Activated T-cell treated with anti-CD3 and anti-CD28 coated beads for 4 hours (primary cell): ENCODE measurements at places on chromosomes 6 and 20.

DNA sequence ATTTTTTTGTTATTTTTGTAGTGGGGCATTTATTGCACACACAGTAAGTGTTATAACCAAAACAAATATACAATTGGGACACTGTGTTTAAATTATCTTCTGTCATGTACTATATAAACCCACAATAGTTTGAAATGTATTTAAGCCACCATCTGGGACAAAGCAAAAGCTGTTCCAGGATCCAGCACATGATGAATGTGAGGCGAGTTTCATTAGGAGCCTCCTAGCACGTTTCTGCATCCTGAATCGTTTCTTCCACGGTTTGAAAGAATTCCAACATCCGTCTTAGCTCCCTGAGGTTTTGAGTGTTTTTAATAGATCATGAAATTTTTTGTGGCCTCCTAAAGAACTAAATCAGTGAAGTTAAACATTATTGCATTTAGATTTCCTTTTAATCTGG lies 65.8 kb downstream of the EYA4 start:
- no peak for DNase-seq

DNA sequence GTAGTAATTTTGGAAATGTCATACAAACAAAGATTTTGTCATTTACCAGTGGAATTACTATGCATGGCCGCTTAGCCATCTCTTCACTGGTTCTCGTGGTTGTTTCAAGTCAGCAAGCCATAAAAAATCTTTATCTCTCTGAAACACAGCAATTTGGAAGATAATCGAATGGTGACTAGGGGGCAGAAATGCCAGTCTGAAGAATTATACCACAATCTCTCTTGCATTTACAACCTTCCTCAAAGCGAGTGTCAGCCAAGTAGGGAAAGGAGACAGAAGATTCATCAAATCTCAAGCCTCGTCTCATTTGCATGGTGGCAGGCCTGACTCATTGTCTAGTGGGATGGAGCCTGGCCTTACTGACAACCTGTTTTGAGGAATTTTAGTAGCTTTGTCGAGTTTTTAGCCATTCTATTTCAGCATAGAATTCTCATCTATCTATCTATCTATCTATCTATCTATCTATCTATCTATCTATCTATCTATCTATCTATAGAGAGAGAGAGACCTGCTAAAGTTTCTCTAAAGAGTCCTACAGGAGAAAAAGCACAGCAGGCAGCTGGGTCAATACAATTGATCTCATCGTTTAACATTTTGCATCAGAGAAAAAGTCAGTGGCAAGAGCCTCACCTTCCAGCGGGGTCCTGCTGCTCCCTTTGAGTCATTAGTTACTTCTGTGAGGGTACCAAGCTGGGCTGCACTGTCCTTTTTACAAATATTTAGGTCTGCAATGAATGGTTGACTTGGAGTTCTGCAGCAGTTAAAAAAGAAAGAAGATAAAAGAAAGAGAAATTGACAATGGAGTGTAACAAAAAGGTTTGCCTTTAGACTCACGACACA lies 572.8 kb downstream of the TFAP2A start:
- DNase-seq = no peak

- DNase-seq = no peak
These were observed 100.8 kb downstream of the OR2B2 start for GRCh38 chr6:27811451-27811772.

GRCh38 chr20:46284040-46284427 lies 24.3 kb downstream of the CDH22 start:
- no peak for DNase-seq

GRCh38 chr6:6390849-6391602 lies 70.6 kb upstream of the F13A1 start:
- DNase-seq = no peak

- DNase-seq = no peak
These were observed 60.7 kb downstream of the SYNJ2 start for GRCh38 chr6:158042245-158042798.

- no peak for DNase-seq
These were observed 38.0 kb downstream of the CST8 start for GRCh38 chr20:23528867-23529431.

DNA sequence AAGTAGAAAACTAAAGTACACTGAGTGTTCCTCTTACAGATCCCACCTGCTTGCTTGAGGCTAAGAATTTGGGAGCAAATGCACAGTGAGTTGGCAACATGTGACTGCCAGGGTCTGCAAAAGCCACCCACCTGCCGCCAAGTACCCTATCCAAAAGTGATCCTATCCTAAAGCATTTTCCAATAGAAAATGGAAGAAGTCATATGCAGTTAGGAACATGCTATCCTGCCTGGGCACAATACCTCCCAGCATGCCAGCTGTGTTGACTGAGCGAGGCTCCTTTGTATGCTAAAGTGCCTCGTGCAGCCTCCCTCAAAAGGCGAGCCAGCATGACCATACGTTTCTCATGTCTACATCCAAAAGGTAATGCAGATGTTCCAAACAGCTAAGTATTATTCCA lies 52.7 kb downstream of the TRAF3IP2 start:
- no peak for DNase-seq

GRCh38 chr6:7311917-7312615 lies 933 bp downstream of the SSR1 start:
- DNase-seq = no peak

DNA sequence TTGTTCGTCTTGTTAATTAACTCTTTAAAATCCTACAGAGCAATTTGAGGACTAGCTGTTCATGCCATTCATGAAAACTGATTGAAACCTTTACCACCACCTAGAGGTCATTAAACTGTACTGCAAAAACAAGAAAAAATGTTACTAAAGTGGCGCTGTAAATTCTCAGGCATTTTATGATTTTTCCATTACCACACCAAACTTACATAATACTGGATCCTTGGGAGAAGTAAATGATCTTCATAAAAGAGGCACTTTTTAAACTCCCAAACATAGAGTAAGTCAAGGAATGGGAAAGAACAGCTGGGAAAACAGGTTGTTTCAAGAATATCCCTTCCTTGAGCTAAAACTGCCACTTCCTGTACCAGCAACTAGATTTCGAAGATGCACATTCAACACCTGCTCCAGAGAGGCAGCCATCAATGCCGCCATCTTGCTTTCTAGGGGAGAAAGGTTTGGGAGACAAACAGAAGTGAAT lies 54.3 kb downstream of the MYLIP start:
- no peak for DNase-seq

DNA sequence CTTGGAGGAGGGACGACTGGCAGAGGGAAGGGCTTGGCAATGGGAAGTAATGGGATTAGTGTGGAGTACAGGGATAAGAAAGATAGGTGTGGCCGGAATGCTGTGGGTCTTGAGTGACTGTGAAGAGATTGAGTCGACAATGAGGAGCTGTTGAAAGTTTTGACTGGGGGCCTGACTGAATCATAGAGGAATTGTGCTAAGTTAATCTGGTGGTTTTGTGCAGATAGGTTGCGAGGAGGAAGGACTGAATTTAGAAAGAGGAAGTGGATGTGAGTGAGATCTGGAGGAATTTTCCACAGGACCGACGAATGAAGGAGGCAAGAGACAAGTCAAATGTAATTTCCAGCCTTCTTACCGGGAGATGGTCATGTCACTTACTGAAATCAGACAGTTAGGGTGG lies 143.9 kb upstream of the RALGAPA2 start:
- DNase-seq = no peak

DNA sequence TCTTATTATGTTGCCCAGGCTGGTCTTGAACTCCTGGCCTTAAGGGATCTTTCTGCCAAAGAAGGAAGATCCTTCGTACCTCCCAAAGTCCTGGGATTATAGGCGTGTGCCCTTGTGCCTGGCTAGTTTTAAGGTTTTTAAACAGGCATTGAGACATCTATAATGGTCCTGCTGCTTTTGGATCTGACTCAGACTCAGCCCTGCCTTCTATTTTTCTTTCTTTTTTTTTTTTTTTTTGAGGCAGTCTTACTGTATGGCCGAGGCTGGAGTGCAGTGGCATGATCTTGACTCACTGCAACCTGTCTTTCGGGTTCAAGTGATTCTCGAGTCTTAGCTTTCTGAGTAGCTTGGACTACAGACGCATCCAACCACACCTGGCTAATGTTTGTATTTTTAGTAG lies 73.7 kb downstream of the PHF20 start:
- DNase-seq = no peak

- no peak for DNase-seq
These were observed 367 bp downstream of the C6orf62 start for GRCh38 chr6:24718449-24719124.

GRCh38 chr6:32190054-32190851 lies at the start of gene PBX2:
Gene PBX2, minus strand, starts transcription at chr6:32190202. Its CDS starts 287 bp downstream, at chr6:32189915.
- DNase-seq = peak; percentile 84

DNA sequence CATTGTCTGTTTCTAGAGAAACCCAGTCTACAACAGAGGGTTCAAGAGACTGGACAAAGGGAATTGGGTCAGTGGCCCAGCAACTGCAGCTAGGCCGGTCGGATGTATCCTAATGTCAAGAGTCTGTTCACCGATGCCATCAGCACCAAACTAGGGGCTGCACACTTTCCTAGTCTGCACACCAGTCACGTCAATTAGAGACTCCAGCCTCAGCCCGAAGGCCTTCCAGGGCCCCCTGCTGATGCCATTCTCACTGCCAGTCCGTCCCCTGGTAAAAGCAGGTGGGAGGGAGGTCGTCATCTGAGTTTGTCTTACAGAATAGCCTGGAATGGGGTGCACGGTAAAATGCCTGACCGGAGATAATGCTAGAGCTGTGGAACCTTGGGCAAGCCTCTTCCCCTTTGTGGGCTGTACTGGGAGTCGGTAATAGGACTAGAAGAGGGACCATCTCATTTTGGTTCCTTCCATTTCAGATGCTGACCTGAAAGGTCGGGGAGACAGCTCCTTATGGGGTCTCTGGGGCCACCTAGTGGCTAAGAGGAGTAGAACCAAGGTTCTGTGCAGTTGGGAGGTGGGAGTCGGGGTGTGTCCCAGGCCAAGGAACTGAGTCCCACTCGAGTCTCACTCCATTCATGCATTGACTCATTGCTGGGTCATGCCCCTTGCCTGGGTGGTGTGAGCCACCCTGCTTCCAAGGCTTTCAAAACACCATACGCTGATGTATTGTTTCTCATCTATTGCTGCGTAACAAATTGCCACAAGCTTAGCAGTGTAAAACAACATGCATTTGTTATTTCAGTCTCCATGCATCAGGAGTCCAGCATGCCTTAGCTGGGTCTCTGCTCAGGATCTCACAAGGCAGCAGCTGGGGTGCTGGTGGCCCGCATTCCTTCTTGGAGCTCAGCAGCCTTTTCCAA lies 5.1 kb downstream of the SOX12 start:
- DNase-seq = peak; percentile 47

- no peak for DNase-seq
These were observed 136.8 kb upstream of the PTPRK start for GRCh38 chr6:128657181-128657580.

- no peak for DNase-seq
These were observed 930 bp upstream of the RRAGD start for GRCh38 chr6:89413006-89413400.

DNA sequence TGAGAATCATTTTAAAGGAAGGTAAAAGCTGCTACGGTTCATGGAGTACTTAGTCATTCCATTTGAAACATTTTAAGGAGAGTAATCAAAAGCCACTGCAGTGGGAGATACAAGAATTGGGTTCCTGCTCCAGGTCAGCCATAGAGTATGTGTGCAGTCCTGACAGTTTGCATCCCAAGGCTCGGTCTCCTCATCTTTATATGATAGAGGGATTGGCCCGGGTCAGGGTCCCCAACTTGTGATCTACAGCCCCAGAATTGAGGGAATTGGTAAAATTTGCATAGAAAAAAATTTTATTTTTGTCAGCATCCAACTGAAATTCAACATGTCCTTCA lies 147.4 kb upstream of the PRND start:
- no peak for DNase-seq

DNA sequence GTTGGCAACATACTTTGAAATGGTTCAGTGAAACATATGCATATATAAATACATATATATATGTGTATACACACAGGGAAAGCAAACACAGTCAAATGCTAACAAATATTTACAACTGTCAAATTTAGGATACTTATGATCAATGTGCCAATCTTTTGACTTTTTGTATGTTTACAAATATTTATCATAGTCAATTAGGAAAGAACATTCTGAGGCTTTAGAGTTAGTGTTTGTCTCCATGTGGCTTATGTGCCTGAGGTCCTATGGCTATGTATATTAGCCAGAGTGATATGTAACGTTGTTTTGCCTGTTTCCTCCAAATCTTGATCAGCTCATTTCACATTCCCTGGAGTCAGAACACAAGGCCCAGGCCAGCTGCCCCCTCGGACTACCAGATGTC lies 126.5 kb upstream of the MAN1A1 start:
- DNase-seq = no peak

DNA sequence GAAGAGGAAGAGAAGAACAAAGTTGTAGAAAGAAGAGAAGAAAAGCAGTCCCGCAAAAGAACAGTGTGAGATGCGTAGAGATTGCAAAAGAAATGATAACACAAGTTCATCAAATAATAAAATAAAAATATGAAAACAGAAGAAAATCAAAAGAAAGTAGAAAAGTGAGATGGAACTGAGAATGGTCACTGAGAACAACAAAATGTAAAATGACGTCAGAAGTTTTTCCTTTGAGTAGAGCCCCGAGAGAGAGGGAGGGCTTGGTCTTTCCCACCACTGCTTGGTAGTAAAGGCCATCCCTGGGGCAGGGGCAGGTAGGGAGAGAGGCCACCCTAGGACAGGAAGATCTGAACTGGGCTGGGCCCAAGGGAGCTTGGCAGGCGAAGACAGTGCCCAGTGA lies 533.7 kb downstream of the QKI start:
- no peak for DNase-seq

- DNase-seq = no peak
These were observed 508.4 kb upstream of the SULF2 start for GRCh38 chr20:48293671-48294070.

GRCh38 chr6:121890307-121890910 lies 455.0 kb downstream of the GJA1 start:
- DNase-seq = no peak

DNA sequence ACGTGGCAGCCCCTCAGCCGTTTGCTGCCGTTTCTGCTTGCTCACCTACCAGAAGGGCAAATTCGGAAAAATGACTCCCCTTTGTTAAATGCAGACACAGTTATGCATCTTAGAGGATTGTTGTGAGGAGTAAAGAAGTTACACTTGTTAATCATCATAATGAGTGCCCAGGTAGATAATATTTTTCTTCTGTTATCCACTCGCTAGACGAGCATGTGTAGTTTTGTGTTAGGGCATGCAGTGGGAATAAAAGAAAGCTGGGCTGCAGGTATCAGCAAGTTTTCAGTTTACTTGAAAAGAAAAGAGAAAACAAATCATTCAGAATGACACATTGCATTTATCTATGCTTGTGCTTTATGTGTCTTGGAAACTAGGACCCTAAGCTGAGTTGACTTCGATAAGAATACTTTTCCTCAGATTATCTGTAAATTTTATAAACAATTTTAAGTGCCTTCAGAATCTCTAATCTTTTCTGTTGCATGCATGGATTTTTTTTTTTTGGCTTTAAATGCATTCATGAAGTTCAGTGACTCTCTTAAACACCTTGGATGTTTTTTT lies 365.3 kb downstream of the QKI start:
- no peak for DNase-seq

DNA sequence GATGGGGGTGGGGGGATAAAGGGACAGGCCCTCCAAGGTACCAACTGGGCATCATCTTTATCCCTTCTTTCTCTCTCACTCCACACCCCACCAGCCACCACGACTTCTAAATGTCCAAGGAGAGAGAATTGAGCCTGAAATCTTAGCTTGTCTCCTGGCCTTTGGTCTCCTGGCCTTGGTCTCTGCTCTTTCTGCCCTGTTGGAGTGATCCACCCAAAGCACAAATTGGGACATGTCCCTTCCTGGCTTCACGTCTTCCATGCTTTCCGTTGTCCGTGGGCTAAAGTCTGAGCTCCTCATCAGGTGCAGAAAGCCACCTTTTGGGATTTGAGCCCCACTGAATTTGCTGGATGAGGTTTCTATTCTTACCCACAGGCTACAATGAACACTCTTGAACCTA lies 8.4 kb downstream of the ADIG start:
- DNase-seq = no peak
